Effector CD8-positive, alpha-beta T cell (primary cell): ENCODE measurements at places on chromosomes 3 and 15.

DNA sequence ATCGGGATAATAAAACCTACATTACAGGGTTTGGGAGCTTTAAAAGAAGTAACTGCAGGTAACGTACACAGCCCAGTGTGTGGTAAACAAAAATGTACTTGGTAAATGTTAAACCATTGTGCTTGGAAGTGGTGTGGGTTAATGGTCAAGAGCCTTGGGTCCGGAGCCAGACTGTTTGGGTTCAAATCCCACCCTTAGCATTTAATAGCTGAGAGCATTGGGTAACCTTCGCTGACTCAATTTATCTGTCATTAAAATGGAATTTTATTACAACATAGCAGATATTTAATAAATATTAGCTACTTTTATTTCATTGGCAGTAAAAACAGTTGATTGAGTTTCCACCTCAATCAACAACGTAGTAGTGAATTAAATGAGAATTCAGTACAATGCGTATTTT is 1.5 kb downstream of the FSTL1 start:
- no peak for DNase-seq

GRCh38 chr3:185728630-185729336 is 96.1 kb downstream of the IGF2BP2 start:
- DNase-seq: no peak

- no peak for DNase-seq
Measured at GRCh38 chr3:155244216-155244615, 49.3 kb downstream of the STRIT1 start.

DNA sequence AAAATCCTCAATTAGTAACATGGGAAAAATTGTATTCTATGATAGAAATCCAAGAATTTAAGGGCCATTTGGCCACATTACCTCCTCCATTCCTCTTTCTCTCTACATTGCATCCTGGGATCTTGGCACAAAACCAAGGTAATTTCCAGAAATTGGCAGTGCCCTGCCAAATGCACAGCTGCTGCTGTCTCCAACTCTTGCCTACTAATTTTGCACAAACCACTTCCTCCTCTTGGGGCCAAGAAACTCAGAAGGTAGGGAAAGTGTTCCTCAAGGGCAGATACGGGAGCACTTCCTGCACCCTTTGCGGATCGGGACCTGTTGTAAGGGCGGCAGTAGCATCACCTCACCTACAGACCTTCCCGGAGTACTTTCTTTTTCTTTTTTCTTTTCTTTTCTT is 57.8 kb downstream of the MAP3K13 start:
- DNase-seq: no peak

GRCh38 chr3:96986241-96986640 is 171.8 kb downstream of the EPHA6 start:
- no peak for DNase-seq

GRCh38 chr3:70832089-70832833 is 519.8 kb upstream of the MDFIC2 start:
- no peak for DNase-seq

DNA sequence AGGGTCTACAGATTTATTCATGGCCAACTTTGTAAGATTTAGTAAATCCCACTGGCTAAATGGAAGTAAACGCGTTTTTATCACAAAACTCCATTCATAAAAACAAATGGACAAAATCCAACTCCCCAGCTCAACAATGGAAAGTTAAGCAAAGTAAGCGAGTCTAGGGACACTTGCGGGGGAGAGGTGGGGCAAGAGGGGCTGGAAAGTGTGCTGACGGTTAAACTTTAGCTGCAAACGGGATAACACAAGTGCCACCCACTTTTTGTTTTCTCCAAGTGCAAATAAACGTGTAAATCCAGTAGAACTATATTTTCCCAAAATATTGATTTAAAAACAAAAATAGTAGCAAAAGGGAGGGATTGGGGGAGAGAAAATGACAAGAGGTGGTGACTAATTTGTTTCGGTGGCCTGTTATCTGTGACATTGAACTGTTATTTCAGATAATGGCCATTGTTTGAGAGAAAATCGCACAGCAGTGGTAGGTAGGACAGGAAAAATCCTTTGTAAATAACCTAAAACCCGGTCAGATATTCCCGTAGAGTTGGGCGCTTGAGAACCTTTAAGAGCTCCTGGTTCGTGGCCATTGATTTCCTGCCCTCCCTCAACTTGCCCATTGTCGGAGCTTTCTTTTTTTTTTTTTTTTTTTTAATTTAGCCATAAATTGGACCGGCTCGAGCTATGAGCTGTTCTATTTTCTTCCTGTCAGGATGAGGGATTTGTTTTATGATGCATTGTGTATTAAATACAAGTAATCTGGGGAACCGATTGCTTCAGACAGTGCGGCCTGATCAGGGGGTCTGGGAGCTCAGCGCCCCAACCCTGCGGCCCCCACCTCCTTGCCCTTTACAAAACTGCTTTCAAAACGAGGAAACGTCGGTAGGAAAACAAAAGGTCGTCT is 514.8 kb downstream of the MECOM start:
- no peak for DNase-seq
